BE2C (cell line): ENCODE measurements at places on chromosomes 7 and 10.

- DNase-seq, result no peak
Measured at GRCh38 chr7:129843978-129844840, 108.6 kb downstream of the UBE2H start.

DNA sequence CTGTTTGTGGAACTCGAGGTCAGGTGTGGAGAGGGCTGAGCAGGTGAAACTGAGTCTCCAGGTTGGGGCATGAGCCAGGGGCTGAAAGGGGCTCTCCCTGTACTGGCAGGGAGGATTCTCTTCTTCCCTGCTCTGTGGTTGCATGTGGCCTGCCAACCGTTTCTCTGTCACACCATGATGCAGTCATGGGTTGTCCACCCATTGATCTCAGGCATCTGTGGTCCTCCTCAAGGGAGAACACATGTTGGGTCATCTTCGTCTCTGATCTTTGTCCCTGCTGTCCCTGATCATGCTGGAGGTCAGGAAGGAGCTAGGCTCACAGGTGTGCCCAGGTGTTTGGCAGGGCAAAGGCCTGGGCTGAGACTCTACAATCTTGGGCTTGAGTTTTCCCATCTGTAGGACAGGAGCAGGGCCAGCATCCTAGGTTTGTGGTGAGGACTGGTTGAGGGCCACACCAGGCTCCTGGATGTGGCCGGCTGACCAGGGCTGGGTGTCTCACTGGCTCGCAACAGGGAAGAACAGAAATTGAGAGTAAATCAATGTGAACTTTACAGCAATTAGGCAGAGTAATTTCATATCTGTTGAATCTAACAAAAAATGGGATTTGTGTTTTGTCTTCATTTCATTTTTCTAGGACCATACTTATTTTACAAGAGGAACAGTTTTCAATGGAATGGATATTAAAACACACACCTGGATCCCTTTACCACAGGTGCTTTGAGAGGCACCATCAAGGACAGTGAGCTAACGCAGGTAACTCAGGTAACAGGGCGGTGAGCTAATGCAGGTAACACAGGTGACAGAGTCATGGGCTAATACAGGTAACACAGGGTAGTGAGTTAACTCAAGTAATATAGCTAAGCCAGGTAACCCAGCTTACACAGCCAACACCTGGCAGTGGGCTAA lies 58.5 kb upstream of the IGFBP3 start:
- no peak for DNase-seq

DNA sequence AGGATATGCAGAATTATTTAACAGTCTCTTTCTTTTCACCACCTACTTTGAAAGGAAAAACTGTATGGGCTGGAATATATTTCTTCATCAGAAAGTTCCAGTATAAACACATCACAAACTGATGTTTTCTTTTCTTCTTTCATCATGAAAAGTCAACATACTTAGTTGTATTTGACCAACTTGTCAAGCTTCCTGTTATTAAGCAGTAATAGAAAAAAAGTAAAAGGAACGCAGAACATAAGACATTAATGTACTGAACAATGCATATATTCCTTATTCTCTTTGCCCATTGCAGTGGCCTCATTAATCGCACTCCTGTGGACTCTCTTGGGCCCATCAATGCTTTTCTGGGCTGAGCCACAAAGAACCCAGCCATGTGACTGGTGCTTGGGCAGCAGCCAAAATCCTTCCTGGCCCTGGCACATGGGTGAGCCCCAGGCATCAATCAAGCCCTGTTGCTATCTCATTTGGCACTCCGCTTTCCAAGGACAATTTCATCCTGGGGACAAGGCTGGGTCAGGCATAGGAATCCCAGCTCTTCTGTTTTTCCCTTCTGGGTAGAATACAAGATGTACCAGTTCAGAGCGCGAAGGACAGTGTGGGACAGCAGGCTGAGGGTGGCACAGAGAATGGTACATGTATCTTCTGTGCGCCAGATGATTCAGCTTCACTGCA lies 42.3 kb downstream of the RHOBTB1 start:
- peak; percentile 77 for DNase-seq

GRCh38 chr7:29189743-29190201 lies 4.8 kb upstream of the CHN2 start:
- peak; percentile 69 for DNase-seq

GRCh38 chr10:30386801-30387588 lies 37.9 kb upstream of the MTPAP start:
- no peak for DNase-seq

GRCh38 chr10:3102720-3103427 lies 35.5 kb downstream of the PFKP start:
- no peak for DNase-seq

DNA sequence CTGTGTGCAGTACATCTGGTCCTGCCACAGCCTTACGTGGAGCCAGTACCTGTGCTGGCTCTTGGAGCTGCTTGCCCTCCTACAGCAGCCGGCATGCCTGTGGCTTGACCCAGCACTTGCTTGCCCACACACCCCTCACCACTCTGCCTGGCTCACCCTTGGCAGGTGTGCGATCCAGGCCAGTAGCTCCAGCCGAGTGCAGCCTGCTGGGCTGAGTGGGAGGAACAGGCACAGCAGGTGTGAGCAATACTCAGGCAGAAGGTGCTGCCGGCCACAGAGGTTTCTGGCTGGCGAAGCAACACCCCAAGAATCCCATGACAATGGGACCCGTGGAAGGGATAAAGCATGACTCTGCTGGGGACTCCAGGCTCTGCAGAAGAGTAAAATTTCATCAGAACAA lies 173.5 kb upstream of the ADCY1 start:
- DNase-seq, result no peak

- no peak for DNase-seq
Measured at GRCh38 chr10:102758240-102758932, 14.6 kb downstream of the WBP1L start.

GRCh38 chr7:103025341-103025740 lies 49.3 kb downstream of the FBXL13 start:
- DNase-seq, result no peak

GRCh38 chr7:57775396-57776088 lies 325.6 kb downstream of the ZNF716 start:
- no peak for DNase-seq

DNA sequence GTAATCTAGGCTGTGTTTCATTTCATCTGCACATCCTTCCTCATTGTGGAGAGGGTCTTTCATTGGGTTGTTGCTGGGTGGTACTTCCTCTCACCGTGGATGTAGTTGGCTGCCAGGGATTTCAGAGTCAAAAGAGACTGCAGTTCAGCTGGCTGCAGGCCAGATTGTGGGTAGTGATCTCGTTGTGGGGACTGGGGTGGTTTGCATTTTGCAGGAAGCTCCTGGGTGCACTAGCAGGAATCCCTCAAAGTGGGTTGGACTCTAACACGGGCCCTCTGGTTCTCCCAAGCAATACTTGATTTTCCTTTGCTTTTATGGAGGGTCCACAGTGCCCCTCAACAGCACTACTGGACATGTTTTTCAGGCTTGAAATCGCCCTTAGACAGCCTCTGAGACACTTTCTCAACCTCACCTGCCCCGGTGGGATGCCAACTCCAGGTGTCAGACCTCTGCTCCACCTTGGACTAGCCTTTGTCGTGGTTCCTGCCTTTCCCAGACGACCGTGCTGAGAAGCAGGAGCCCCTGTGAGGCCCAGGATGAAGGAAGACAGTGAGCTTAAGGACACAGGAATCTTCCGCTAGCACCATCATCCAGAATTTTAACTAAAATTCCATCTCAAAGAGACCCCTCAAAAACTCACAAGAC lies 23.9 kb upstream of the ZNF273 start:
- no peak for DNase-seq
